H9 (cell line): ENCODE measurements at places on chromosomes 12 and 14. TPM values are rescaled to one million over a fixed set of nuclear protein-coding genes. Genes with fewer than 3 reads are reported as not detected.

GRCh38 chr12:54145844-54146243 lies 42.9 kb downstream of the SMUG1 start:
- H3K27ac ChIP-seq: no peak overlapping the region
- no peaks in the 10 kb centered on the region; the same call in 1 of the 2 replicates for H3K27me3 ChIP-seq
- H3K4me3 ChIP-seq: no peak overlapping the region
- no peaks in the 10 kb centered on the region for H3K36me3 ChIP-seq
- DNase-seq: no peak

Gene ALX1
- 2.1 and 3.2 TPM in 2 replicates for total RNA-seq

DNA sequence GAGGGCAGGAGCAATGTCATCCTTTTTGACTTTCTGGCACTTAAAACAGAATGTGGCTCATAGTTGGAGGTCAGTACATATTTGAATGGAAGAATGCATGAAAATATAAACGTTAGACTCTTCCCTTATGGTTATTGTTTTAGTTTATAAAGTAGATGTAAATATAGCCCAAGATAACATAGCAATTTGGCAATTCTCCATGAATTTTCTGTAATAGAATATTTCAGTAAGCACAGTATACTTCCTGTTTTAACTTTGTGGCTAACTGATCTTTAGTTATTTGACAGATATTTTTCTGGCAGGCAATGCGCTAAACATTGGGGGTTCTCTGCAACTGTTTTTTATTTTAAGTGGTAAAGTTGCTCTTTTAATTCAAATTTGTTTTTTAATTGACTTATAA lies 763.0 kb downstream of the NRXN3 start:
- H3K4me3 ChIP-seq: no peak overlapping the region
- H3K27ac ChIP-seq: no peak overlapping the region
- no peaks in the 10 kb centered on the region for H3K4me1 ChIP-seq
- no peaks in the 10 kb centered on the region for H3K27me3 ChIP-seq
- no peaks in the 10 kb centered on the region for H3K36me3 ChIP-seq

Gene RTL1
- total RNA-seq: not detected in 2 replicates

GRCh38 chr14:94773061-94773648 lies 3.2 kb upstream of the GSC start:
- H3K36me3 ChIP-seq: no peaks in the 10 kb centered on the region
- H3K4me1 ChIP-seq: no peaks in the 10 kb centered on the region
- peak; percentile 86 for DNase-seq
- H3K4me3 ChIP-seq: peak overlapping the region; percentile 79
- peaks cover 76% of the 10 kb centered on the region for H3K27me3 ChIP-seq

Gene DTX1
- 3.0 and 3.5 TPM in 2 replicates for total RNA-seq
